Suppressor macrophage treated with lipopolysaccharide for 1 hour (primary cell): ENCODE measurements at places on chromosomes 11 and 22.
A peak's percentile ranks its signal among the peaks of the same experiment; 100 is the strongest.

DNA sequence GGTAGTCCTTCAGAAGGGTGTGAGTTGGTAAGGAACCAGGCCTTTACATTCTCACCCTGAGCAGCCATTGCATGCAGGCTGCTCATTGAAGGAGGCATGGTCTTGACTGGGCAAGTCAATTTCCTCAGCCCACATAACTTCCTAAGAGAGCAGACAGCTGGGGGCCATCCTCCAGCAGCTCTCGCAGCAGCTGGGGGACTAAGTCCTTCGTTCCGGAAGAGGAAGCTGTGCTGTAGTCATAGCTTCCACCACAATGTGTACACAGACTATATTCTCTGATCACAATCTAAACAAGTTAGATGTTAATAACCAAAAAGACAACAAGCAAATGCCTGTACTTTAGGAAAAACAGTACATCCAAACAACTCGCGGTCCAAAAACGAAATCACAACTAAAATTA lies 30.1 kb upstream of the MPPED1 start:
- peak; percentile 20 for DNase-seq

GRCh38 chr11:18721561-18722292 lies 4.3 kb downstream of the IGSF22 start:
- peak; percentile 68 for DNase-seq

GRCh38 chr11:7252683-7253213 lies 1.0 kb downstream of the SYT9 start:
- DNase-seq, result no peak

DNA sequence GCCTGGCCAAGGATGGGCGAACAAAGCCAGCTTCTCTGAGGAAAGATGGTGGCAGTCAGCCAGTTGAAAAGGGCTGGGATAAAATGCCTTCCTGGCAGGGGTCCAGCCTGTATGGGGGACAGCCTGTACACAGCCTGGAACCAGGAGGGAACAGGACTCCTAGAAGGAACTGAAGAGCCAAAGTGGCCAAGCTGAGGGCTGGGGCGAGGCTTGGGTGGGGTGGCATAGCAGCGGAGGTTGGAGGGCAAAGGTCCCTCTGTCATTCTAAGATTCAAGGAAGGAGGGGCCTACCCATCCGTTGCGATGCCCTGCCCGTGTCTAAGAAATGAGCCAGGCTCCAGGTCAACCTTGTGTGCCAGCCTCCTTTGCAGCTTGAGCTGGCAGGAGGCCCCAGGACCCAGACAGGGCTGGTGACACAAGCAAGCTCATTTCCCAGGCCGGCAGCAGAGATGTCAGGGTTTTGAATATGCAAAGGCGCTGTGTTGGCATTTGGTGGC lies 22.6 kb downstream of the FADD start:
- DNase-seq, result no peak

DNA sequence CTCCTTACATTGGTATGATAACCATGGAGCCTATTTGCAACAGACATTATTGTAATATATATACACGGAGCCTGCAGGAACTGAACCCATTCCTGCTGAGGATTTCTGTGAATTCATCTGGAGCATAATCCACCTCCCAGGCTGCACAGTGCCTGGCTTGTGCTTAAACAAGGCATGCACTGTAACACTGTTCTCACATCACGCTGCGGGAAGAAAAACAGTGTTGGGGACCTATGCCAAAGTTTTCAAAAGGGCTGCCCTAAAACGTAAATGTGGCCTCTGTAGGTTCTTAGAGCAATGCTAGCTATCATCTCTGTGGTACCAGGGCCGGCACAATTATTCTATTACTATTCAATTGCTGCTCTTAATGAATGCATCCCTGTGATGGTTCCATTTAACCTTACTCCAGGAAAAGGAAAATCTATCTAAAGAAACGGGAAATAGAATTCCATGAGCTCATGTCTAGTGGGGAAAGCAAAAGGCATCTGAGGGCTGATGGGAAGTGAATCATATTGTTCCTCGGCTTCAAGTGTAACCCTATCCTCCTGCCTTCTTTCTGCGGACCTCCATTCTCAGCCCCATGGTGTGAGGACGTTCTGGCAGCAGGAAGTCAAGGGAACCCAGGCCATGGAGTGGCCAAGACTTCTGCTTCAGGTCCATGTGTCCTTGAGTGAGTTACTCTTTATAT lies 525.5 kb downstream of the SOX6 start:
- no peak for DNase-seq

DNA sequence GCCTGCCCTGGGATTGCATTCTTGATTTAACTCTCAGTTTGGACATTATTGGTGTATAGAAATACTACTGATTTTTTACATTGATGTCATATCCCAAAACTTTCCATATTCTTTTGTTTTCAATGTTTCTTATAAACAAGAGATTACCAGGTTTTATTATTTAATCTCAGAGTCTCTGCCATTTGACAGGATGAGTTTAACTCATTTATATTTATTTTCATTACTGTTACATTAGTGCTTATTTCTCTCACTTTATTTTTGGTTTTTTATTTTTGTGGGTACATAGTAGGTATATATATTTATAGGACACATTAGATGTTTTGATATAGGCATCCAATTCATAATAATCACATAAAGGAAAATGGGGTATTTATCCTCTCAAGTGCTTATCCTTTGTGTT lies 9.1 kb upstream of the SCGB1D4 start:
- no peak for DNase-seq

GRCh38 chr11:64234647-64235379 lies 429 bp downstream of the VEGFB start:
- DNase-seq, result no peak

GRCh38 chr11:96062134-96062533 lies 138.2 kb upstream of the MTMR2 start:
- peak; percentile 70 for DNase-seq

DNA sequence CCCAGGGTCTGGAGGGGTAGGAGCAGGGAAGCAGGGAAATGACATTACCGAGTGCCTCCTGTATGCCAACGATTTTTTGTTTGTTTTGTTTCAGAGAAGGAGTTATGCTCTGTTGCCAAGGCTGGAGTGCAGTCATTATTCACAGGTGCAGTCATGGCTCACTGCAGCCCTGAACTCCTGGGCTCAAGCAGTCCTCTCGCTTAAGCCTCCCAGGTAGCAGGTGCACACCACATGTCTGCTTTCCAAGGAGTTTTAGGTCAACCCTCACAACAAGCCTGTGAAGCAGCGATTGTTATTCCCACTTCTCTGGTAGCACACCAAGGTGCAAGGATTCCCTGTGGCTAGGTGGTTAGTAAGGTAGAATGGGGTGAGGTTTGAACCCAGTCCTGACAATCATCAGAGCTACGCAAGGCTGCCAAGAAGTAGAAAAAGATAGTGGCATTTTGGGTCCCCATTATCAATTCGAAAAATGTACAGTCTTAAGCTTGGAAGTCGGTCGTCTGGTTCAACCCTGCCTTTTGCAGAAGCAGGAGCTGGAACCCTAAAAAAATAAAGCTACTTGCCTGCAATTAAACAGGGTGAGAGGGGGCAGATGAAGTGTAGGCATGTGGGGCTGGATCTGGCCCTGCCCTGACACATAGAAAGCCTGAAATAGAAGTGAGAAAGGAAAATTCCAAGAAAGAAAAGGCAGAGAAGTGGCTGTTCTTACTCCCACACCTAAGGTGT lies 9.1 kb downstream of the UCP3 start:
- DNase-seq, result no peak

DNA sequence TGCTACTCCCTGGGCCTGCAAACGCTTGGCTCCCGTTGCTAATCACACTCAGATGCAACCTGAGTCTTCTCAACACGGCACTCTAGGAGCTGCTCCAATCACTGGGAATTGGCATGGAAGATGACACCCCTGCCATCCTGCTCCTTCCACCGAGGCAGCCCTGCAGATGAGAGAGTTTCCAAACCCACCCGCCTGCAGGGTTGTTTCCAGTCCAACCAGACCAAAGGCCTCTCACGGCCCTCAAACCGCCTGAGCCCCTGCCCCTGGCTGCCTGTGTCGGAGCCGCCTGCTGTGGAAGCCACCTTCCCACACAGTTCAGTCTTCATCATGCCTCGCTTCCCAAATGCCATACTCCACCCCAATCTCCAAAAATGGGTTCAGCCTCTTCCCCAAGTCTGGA lies 36.8 kb upstream of the TP53I11 start:
- DNase-seq, result no peak

- DNase-seq, result no peak
Observed at GRCh38 chr11:1994121-1994520, 3.5 kb downstream of the H19 start.

GRCh38 chr11:47136327-47136726 lies 40.4 kb downstream of the ARFGAP2 start:
- no peak for DNase-seq

- no peak for DNase-seq
Observed at GRCh38 chr22:17964156-17964555, 60.2 kb downstream of the MICAL3 start.

- DNase-seq, result no peak
Observed at GRCh38 chr11:44581246-44581645, 15.8 kb downstream of the CD82 start.

DNA sequence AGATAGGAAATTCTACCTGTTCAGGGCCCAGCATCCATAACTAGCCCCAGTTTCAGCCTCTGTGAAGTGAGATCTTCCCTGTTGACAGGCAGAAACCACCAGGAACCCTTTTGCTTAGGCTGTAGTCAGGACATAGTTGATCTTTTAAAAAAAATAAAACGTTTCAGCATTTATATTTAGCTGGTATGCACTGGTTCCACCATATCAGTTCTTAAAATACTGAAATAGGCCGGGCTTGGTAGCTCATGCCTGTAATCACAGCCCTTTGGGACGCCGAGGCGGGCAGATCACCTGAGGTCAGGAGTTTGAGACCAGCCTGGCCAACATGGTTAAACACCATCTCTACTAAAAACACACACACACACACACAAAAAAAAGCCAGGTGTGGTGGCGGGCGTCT lies 35.3 kb downstream of the GALNT18 start:
- no peak for DNase-seq

- DNase-seq, result no peak
Observed at GRCh38 chr22:25447067-25447685, 117.3 kb upstream of the GRK3 start.

DNA sequence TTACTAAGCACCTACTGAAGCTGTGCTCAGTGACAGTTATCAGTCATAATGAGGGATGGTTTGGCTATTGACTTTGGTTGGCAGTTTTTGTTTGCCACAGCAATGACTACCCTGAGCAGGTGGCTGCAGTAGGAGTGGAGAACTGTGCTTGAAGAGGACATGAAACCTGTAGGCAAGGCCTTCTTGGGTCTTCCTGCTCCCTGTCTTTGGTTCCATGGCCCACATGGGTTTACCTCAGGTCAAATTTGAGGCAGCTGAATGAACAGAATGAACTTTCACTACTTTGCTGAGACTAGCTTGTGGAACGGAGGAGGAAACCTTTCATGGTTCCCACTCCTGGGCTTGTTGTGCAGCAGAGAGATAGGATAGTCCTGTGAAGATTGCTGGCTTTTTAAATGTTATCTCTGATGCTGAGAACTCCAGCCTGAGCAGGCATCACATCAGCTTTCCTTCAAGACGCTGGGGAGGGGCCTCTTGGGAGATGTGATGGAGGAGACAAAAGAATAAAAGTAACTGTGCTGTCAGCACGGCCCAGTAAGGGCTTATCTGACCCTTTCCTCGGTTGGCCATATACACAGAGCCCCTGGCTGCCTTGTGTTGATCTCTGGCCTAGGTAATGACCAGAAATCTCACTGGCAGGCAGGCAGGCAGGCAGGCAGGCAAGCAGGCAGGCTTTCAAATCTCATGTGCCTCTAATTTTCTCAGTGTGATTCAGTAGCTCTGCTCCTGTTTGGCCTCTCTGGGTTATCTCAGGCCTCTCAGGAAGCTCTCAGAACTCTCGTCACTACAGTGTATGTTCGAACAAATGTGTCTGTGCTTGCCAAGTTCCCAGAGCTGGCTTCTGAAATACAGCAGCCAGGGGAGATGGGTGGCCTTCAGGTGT lies 12.0 kb downstream of the STIM1 start:
- no peak for DNase-seq

GRCh38 chr11:72218251-72218745 lies 1.7 kb downstream of the FOLR2 start:
- no peak for DNase-seq

- no peak for DNase-seq
Observed at GRCh38 chr11:65008016-65008415, 5.9 kb upstream of the ARL2 start.

DNA sequence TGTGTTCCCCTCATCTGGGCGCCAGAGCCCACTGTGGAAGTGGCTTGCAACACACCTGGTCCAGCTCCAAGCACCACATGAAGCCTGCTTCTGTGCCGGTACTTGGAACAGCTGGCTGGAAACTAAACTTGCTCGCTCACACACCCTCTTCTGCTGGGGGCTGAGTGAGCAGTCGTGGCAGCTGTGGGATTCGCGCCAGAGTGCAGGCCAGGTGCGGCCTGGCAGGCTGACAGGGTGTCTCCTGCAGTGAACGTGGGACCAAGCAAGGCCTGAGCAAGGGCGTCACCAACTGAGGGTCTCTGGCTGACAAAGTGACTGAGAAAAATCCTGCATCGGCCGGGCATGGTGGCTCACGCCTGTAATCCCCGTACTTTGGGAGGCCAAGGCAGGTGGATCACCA lies 15.2 kb downstream of the SMC1B start:
- DNase-seq, result no peak

DNA sequence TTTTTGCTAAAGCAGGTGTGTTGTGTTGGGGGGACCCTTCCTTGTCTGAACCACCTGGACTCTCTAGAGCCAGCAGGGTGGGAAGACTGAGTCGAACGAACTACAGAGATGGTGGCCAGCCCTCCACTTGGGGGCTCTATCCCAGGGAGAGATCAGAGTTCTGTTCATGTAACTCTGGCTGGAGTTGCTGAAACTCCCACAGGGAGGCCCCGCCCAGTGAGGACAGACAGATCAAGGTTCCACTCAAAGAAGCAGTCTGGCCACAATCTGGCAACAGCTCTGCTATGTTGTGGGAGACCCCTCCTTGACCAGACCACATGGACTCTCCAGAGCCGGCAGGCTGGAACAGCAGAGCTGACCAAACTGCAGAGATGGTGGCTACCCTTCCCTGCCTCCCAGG lies 20.2 kb upstream of the OR5AK2 start:
- no peak for DNase-seq

DNA sequence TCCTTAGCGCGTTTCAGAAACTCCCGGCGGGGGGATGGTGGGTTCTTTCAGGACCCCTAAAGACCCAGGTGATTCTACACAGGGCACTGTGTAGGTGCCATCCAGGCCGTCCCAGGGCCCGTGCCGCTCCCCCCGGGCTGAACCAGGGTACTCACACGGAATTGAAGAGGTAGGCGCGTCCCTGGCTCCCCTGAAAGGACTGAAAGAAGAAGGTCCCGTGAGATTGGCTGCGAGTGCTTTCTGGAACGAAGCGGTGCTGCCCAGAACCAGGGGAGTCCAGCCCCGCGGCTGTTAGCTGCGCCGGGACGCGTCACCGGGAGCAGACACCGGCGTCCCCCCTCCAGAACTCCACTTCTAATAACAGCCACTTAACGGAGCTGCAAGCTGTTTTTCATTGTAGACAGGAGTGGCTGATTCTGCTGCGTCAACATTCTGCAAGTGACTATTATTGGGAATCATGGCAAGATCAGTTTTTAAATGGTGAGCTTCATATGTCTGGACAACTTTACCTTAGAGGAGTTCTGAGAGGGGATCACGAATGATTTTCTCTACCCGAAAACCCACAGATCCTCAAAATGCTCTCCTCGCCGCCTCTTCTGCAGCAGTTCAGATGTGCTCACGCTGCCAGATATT lies 31.8 kb downstream of the YPEL1 start:
- DNase-seq, result no peak
